Left kidney (tissue), 8 donors: ENCODE measurements at places on chromosomes 2 and 18.
A peak's percentile ranks its signal among the peaks of the same experiment; 100 is the strongest.

DNA sequence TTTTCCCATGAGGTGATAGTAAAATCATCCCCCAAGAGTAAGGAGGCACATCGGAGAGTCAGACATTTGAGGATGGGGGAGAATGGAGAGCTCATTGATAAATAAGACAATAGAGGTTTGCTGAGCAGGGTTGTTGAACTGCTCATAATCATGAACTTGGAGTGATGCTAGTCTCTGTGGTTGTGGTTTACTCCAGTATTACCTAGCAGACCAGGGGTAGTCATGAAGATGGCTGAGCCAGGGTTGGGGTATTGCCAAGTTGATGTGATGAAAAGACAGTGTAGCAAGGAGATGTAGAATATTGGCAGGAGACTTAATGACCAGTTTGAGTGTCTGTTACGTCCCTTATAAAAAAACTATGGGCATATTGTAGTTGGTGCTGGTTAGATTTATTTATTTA lies 25.4 kb downstream of the CYBRD1 start:
- DNase-seq, result no peak

- no peak for DNase-seq
These were observed 36.5 kb upstream of the HNRNPA3 start for GRCh38 chr2:177175917-177176668.

DNA sequence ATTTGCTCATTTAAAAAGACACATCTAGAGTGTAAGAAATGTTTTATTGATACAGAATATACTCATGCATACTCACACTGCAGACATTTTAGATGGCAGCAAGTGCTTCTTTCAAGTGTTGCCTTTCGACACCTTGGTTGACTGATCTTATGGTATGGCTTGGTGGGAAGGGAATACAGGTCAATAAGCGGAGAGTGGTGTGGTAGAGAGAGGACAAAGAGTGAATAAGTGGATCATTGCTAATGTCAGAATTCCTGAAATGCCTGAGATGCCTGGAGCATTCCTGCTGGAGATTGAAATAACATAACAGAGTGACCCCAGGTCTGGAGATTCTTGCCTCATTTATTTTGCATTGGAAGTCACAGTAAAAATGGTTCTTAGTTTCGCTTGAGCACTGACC lies 76.7 kb downstream of the RND3 start:
- peak; percentile 46 for DNase-seq

- no peak for DNase-seq
These were observed 4.0 kb downstream of the PREB start for GRCh38 chr2:27130396-27130795.

DNA sequence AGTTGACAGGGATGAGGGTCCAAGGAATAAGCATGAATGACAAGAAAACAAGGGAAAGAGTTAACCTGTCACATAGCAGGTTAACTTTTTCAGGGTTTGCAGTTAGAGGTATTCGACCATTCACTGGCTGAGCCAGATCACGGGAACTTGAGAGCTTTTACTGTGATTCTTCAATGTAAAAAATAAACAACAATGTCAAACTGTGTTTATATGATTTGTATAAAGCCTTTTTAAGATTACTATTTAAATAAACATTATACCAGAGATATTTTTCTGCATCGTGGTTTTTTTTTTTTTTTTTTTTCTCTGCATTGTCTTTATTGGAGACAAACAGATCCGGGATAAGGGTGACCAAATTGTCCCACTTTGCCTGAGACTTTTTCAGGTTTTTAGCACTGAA lies 115.6 kb downstream of the NRP2 start:
- DNase-seq, result no peak

DNA sequence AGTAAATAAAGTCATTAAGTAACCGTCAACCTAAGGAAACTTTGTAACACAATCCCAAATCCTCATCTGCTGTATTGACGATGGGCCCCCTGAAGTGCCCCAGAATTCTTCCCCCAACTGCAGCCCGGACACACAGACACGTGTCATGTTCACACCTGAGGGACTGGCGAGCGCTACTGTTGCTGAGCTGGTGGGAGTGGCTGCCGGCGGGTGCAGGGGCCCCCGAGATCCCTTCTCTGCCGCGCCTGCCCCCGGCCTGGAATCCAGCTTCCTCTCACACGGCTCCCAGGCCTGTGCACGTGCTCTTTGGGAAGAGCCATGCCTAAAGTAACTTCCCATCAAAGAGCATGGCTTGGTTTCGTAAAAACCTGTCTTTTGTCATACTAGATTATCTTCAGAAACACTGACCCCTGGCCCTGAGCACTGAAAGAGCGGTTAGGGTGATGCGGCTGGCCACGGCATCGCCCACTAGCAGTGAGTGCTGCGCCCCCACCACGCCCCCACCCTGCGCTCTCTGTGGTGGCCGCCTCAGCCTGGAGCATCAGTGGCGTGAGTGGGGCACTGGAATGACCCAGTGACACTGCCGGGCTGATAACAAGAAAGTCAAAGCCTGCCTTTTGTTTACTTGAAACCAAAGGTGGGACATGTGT lies 56.0 kb downstream of the ADI1 start:
- DNase-seq, result no peak

- no peak for DNase-seq
These were observed 787 bp upstream of the TBR1 start for GRCh38 chr2:161415034-161415986.

GRCh38 chr2:35428548-35428947 lies 927.0 kb upstream of the CRIM1 start:
- peak; percentile 37 for DNase-seq

- DNase-seq, result no peak
These were observed 137.7 kb upstream of the ITGB6 start for GRCh38 chr2:160337728-160338127.

GRCh38 chr2:179036353-179036905 lies 13.5 kb downstream of the CCDC141 start:
- DNase-seq, result no peak
